ENCODE measurements at places on chromosomes 6 and 20. TPM values are rescaled to one million over a fixed set of nuclear protein-coding genes. Genes with fewer than 3 reads are reported as not detected.

Gene NRN1
- 9.8 TPM for total RNA-seq

Gene GJA10
- not detected for total RNA-seq

Gene WDR46
- total RNA-seq: 36.3 TPM

Gene CCM2L
- total RNA-seq: 8.6 TPM

Gene LPIN3
- total RNA-seq: 82.3 TPM

Gene SUMO4
- total RNA-seq: 3.9 TPM

Gene WFDC2
- 2.2 TPM for total RNA-seq

Gene DOK5
- 2.5 TPM for total RNA-seq

Gene ELOVL4
- total RNA-seq: 2.9 TPM

Gene DCBLD1
- 14.2 TPM for total RNA-seq

Gene THBS2
- total RNA-seq: 86.4 TPM

Gene ADGRF1
- total RNA-seq: 8.3 TPM
